ENCODE measurements at places on chromosomes 12 and 14.

DNA sequence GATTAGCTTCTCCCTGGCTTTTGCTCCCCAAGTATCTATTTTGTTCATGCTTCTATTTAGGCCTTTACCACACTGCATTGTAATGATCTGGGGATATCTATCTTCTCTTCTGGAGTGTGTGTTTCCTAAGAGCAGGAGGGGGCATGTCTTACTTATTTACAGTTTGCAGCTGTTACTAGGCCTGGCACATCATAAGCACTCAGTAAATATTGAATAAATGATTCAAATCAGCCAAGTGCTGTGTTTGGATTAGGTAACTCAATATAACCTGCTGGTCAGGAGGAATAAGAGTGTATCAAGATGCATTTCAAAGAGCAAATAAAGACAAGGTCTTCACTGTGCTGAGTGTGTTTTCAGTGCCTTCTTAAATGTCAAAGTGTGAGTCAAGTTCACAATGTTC is 186.1 kb downstream of the FOXG1 start:
- DNase-seq: no peak

- DNase-seq: no peak
Observed at GRCh38 chr14:21107283-21107800, 6.5 kb downstream of the TMEM253 start.

- DNase-seq: peak; percentile 34
Observed at GRCh38 chr14:35341751-35342488, 49.7 kb downstream of the PSMA6 start.

GRCh38 chr12:105852951-105853350 is 285.8 kb downstream of the NUAK1 start:
- no peak for DNase-seq

GRCh38 chr12:132477017-132477702 is 12.8 kb upstream of the FBRSL1 start:
- DNase-seq: peak; percentile 27

DNA sequence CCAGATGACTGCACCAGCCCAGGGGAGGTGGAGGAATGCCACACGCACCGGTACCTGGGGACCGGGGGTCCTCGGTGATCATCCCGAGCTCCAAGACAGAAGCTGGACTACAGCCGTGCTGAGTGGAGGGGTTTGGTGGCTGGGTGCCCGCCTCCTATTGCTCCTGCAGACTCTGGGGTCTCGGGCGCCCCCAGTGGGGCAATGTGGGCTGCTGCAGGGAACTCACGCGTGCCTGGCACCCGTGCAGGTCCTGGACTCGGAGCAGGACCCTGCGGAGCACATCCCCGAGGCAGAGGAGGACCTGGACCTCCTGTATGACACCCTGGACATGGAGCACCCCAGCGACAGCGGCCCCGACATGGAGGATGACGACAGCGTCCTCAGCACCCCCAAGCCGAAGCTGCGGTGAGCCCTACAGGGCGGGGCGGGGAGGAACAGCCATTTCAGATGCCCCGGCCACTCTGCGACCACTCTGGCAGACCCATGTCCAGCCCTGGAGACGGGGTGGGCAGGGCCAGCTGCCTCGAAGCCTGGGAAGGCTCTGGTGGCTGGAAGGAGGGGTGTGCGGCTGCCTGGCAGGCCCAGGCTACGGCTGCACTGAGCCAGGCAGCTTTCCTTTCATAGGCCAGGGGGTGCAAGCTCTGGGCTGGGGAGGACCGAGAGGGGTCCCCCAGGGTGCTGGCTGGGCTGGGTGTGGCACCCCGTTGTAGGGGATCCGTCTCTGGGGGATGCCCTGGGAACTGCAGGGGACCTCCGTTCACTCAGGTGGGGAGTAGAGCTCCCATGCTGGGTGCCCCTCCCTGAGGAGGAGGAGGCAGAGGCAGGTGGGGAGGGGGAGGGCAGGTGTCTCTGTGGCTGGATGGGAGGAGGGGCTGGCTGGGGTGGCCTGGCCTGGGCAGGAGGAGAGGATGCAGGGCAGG is 21.6 kb upstream of the TEX22 start:
- DNase-seq: no peak

- DNase-seq: peak; percentile 30
Observed at GRCh38 chr12:101838628-101839323, 8.0 kb upstream of the GNPTAB start.

- no peak for DNase-seq
Observed at GRCh38 chr12:86331012-86331411, 74.8 kb upstream of the MGAT4C start.

DNA sequence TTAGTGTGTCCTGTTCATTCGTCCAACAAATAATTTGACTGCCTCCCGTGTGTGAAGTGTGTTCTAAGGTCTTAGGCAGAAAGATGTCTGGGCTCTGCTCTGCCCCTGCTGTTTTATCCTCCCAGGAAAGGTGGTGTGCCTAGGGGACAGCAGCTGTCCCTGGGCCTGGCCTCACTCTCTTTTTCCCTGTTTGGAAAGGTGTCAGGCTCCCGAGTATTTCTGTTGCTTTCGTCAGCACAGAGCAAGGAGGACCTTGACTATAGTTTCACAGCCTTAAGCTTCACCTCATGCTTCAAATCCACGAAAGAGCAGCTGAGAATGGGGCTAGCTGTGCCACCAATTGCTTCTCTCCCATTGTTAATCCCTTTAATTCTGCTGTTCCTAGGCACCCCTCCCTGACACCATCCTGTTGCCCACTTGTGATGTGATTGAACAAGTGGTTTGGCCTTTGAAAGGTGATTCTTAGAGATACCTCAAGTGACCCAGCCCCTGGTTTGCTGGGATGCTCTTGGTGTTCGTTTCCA is 54.2 kb downstream of the TGFB3 start:
- DNase-seq: no peak

DNA sequence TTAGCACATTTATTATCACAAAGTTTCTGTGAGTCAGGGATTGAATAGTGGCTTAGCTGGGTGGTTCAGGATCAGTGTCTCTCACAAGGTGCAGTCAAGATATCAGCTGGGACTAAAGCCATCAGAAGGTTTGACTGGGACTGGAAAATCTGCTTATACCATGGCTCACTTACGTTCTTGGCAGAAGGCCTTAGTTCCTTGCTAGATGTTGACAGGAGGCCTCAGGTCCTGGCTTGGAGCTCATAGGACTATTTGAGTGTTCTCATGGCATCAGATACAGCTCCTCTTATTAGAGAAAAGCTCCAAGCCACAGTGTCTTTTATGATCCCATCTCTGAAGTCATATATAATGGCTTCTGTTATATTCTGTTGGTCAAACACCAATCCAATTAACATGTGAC is 127.3 kb downstream of the SLC6A15 start:
- DNase-seq: no peak

DNA sequence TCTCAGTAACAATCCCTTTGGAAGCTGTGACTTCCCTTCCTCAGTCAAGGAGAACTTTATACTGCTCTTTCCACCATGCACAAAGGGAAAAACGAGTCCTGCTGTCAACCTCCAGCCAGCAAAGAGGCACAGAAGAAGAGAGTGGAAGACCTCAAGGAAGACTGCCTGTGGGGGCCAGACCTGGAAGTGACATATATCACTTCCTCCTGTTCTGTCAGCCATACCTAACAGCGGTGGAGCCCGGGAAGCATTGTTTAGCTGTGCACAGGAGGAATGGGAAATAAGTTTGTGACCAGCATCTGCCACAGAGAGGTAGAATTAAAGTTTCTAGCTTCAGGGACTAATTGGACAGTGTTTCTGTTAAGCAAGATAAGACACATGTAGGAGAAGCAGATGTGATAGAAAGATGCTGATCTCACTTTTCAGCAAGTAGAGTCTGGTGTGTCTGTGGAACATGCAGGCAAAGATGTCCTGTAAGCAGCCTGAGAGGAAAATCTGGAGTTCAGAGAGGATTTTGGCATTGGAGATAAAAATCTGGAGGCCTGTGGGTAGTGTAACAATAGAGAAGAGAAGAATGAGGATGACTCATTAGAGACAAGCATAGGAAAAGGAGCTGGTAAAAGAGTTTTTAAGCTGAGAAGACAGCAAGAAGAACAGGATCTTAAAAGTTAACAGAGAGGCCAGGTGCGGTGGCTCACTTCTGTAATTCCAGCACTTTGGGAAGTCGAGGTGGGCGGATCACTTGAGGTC is 141.6 kb upstream of the CPSF6 start:
- DNase-seq: no peak

DNA sequence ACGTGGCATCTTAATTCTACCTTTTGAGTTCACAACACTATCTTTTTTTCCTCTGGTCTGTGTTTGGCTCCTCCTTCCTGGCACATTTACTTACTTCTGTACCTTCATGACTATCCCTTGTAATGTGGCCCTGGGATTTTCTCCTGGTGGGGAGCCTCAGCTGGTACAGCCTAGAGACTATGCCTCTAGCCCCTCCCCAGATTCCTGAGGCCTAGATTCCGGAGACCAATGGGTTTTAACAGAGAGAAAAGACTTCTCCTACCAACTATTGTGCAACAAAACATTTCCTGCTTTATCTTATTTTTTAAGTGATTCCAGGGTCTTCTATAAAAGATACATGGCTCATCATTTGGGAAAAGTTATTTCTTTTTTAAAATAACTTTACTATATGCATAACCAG is 216.2 kb upstream of the KRR1 start:
- no peak for DNase-seq

GRCh38 chr12:105331805-105332251 is 1.3 kb downstream of the C12orf75 start:
- peak; percentile 30 for DNase-seq

DNA sequence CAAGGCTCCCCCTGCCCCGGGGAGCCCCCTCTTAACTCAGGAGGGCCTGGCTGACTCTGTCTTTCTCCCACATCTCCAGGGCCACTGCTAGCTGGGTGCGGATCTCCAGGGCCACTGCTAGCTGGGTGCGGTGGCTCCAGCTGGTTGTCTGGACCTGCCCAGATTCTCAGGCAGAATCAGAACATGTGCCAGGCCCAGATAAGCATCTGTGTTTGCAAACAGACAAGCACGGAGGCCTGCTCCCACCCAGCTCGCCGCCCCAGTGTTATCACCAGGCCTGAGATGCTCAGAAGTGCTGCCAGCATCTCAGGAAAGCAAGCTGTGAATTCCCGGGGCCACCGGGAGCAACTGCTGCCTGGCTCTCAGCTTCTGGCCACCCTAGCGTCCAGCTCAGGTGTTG is 98.4 kb upstream of the FZD10 start:
- no peak for DNase-seq

- no peak for DNase-seq
Observed at GRCh38 chr14:87158283-87158682, 834.7 kb downstream of the GALC start.

DNA sequence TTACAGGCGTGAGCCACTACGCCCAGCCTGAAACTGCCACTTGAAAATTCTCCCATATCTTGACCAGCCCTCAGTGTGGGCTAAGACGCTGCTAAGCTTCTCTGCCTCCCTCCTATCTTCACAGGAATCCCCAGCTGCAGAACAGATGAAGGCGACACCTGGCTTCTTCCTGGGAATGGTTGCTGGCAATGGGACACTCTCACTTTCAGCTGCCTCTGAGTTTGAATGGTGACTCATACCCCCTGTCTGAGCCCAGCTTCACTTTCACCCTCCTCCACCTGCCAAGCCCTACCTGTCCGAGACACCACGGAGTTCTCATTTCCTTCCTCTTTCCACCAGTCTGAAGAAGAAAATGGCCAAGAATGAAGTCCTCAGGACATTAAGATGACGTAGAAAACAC is 18.3 kb upstream of the VASH1 start:
- DNase-seq: no peak

- DNase-seq: no peak
Observed at GRCh38 chr12:77334806-77335205, 269.4 kb upstream of the E2F7 start.

DNA sequence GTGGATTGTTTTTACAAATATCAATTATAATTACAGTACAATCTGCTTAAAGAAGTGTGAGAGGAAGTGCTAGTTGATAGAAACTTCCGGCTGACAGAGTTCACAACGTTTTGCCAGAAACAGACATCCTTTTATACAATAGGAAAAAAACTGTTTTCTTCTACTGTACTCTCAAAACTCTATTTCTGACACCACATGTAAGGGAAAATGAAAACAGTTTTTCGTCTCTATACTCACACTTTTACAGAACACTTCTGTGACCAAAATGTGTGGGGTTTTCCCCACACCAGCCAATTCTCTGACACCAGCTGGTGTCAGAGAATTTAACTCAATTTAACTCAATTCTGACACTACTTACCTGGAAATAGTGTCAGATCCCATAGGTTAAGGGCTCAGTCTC is 24.2 kb upstream of the HIF1A start:
- DNase-seq: peak; percentile 75

DNA sequence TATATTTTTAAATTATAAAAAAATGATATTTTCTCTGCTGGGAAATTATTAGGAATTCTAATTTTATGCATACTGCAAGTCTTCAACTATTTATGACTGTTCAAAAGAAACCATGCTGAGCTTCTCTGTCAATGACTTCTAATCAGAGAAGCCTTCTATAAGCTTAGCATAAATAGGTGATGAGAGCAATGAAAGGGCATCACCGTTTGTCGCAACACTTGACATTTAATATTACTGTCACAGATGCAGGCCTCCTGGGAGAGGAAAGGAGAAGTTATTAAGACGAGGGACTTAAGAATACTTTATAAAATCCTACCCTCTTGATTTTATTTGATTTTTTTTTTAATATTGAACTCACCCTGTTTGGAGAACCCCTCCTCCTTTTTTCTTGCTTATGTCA is 69.8 kb downstream of the CAPZA3 start:
- DNase-seq: no peak

GRCh38 chr12:58871556-58871955 is 48.7 kb downstream of the LRIG3 start:
- DNase-seq: no peak

DNA sequence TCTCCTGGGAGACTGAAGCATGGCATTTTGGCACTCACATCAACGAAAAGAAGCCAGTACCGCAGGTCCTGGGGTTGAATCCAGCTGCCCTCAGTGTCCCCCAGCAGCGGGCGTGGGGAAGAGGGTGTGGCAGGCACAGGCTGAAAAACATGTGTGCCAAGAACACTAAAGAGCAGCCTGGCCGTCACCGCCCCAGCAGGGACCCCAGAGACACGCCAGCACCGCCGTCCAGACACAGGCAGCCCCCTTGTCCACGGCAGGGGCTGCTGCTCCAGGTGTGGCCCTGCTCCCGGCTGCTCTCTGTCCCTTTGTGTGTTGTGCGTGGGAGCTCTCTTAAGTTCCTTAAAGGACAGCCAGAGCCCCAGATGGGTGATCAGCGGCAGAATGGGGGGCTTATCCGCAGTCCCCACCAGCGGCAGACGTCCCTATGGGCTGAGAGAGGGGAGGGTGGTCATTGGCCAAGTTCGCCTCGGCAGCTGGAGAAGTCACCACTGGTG is 556 bp downstream of the PHETA1 start:
- no peak for DNase-seq

DNA sequence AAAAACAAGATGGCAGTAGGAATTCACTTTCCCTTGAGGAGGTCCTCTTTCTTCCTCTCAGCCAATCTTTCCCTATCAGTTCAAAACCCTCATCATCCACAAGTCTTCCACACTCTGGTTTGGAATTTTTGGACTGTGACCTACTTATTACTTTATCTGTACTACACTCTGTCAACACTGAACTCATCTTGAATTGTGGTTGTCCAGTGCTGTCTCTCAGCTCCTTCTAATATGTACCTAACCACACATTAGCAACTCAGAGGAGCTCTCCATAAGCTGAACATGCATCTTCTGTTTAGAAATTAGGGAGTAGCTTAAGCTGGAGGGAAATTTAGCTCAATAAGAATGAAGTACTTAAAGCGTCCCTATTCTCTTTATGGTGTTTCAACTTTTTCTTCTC is 34.8 kb downstream of the SLC38A1 start:
- DNase-seq: no peak

- DNase-seq: no peak
Observed at GRCh38 chr14:91750634-91751198, 18.8 kb upstream of the CATSPERB start.
